ENCODE measurements at places on chromosomes 6 and 20.

- no peak for DNase-seq
Observed at GRCh38 chr20:61708891-61709290, 356.8 kb downstream of the TAF4 start.

DNA sequence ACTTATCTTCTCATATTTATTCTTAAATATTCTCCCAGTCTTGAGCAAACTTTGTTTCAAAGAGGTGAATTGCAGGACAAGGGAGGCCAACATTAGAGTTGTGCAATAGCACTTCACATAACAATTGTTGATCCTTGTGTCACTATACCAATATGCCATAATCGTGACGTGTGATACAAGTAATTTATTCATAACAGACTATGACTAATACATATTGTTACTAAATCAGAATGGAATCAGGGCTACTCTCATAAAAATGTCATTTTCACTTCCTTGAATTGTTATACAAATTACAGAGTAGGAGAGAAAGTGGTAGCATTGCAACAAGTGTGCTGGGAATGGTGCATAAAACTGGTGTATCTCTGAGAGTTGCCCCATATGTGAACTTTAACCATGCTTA, 37.2 kb upstream of the PLCB1 start:
- DNase-seq, result no peak

- DNase-seq, result no peak
Observed at GRCh38 chr6:16258709-16259075, 20.3 kb downstream of the GMPR start.

- no peak for DNase-seq
Observed at GRCh38 chr6:157909282-157909664, 72.4 kb upstream of the SYNJ2 start.

GRCh38 chr6:130843575-130844320, 16.5 kb downstream of the SMLR1 start:
- no peak for DNase-seq

DNA sequence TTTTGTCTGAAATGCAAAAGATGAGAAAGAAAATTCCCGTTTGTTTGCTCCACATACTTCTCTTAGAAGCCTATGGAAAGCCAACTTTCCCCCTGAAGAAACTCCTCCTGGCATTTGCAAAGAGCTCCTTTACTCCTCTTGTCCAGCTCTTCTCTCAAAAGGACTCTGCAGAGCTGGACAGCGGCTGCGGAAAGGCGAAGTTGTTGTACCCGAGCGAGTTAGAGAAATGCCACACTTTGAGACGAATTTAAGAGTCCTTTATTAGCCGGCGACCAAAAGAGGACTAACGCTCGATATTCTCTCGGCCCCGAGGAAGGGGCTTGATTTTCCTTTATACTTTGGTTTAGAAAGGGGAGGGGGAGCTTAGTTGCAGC, 157.8 kb downstream of the TRIM27 start:
- no peak for DNase-seq

- no peak for DNase-seq
Observed at GRCh38 chr20:48805286-48805685, 22.5 kb downstream of the PREX1 start.

DNA sequence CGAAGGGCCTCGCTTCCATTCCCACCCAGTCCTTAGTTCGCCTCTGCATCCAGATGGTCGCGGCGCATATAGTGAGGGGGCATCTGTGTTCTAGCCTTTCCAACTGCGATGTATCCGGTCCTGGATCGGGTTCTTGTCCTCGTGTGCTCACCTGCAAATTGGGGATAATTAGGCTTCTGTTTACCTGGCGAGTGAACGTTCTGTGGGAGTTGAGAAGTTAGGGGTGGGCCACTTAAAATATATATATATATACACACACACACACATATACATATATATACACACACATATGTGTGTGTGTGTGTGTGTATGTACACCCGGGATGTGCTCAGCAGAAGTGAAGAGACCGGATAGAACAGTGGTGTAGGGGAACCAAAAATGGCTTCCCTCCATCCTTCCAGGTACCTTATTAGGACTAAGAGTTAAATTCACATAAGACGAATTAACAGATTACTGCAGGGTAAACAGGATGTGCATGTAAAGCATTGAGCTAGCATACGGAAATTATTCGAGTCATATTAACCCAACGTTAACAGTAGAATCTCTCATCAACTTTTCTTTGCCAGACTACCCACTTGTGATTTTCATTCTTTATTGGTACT, 537 bp downstream of the CSTF1 start:
- DNase-seq, result no peak

- no peak for DNase-seq
Observed at GRCh38 chr6:98839781-98840361, 5.5 kb downstream of the POU3F2 start.

DNA sequence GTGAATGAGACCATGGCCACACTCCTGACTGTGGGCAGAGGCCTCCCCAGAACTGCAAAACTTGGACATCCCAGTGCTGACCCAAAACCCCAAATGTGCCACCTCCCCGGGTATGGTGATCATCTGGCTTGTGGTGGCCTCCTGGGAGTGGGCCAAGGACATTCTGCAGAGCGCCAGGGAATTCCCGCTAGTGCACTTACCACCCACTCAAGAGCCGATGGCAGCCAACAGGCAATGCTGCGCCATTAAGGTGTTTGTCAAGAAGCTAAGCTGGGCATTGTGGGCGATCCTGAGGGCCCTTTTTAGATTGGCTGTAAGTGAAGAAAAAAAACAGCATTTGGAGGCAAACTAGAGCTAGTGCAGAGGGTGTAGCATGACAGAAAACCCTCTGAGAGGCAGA, 9.4 kb downstream of the MMP24 start:
- DNase-seq, result no peak

GRCh38 chr6:11654876-11655275, 117.3 kb downstream of the TMEM170B start:
- no peak for DNase-seq

GRCh38 chr6:158698931-158699330, 49.1 kb downstream of the SYTL3 start:
- DNase-seq, result no peak

All from stimulated activated CD8-positive, alpha-beta memory T cell treated with anti-CD3 and anti-CD28 coated beads, Interleukin-7, amount 100 ng/mL, for 1 hour (primary cell).